KG1 (cell line): ENCODE measurements at places on chromosomes 5 and 9.

DNA sequence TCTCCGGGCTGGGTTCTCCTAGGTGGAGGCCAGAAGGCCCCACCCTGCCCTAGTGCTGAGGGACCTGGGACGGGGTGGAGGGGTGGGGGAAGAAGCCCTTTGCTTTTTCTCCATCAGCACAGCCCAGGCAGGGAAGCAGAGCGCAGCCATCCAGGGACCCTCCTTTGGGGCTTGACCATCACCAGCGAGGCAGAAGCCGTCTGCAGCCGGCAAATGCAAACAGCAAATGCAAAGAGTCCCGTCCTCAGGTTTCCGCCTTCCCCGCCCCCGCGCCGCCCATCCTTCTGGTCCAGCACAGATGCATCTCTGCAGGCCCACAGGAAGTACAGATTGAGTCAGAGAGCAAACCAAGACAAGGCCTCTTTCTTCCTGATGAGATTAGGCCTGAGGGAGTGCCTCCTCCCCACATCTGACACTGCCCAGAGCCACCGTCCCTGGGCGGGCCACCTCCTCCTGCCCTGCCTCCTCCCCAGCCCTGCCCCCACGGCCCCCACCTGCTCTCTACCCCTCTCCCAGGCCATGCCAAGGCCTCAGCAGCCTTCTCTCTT is 23.4 kb downstream of the CORO2A start:
- DNase-seq: no peak

DNA sequence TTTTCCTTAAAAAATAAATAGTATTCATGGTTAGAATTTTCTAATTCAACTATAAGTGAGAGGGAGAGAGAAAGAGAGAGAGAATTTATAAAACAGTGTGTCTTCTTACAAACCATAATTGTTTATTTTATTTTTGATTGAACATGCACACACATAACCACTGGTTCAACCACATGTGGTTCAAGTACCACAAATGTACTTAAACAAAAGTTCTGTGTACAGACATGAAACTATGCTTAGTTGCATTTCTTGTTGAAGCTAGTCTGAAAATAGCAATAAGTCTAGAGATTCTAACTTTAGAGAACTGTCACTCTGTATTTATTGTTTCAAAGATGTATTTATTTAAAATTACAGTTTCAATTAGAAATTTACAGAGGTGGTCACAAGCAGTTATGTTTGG is 130.6 kb upstream of the PDE4D start:
- no peak for DNase-seq

GRCh38 chr5:108564441-108564840 is 182.5 kb upstream of the FBXL17 start:
- no peak for DNase-seq

DNA sequence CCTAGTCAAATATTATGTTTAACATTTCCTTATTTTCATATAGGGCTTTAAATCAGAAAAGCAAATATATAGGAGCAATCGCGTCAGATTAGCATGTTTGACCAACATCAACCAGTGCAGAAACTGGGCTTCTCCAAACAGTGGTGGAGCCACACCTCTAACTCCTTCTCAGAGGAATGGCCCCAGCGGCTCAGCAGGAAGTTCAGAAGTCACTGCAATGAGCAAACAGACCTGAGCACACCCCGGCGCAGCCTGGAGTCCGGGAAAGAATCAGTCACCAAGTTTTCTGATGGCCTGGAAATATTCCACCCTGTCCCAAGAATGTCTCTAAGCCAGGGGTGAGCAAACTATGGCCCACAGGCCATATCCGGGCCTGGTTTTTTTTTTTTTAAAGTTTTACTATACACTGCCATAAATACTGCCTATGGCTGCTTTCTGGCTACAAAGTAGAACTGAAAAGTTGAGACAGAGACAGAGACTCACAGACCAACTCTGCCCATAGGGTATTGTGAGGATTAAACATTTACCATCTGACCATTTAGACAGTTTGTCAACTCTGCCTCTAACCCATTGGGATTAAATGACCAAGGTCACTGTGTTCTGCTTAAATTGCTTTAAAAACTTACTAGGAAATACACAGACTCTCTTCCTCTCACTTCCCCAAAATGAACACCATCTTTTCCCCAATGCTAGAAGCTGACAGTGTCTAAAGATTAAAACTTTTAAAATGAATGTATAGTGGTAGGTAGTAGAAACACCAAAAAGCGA is 5.4 kb downstream of the GOLM1 start:
- no peak for DNase-seq

- no peak for DNase-seq
Measured at GRCh38 chr5:34740389-34740806, 84.3 kb downstream of the RAI14 start.

GRCh38 chr5:37552770-37553719 is 173.9 kb downstream of the WDR70 start:
- peak; percentile 68 for DNase-seq

DNA sequence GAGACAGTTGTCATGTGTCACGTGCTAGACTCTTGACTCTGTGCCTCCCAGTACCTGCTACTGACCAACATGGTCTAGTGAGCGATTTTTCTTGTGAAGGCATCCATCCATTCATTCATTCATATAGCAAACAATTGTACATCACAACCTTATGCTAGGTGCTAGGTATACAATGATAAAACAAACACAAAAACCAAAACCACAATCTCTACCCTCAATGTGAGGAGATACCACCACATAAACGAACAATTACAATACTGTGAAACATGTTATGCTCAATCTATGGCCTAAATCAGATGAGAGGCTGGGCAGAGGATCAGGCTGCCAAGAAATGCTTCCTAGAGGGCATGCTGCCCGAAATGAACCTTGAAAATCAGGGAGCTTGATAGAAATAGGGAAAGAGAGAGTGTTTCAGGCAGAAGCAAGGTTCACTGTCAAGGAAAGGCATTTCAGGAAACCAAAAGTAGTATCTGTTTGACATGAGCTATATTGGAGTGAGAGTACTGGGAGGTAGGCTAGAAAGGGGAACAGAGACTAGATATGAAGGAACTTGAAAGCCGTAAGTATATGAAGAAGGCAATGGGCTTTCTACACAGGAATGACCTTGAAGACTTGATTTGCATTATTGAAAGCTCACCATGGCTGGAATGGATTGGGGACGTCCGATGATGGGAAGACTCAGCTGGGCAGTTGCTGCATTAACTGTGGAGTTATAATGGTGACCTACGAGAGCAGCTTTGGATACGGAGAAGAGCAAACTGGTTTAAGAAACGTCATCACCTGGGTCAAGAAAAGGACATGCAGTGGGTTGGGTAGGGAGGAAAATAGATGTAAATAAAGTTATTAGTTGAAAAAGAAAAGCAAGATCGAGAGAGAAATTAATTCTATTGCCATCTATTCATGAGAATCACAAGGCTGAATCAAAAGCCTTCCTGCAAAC is 90.1 kb downstream of the THBS4 start:
- DNase-seq: no peak

- no peak for DNase-seq
Measured at GRCh38 chr9:4553951-4554381, 63.7 kb downstream of the SLC1A1 start.

- no peak for DNase-seq
Measured at GRCh38 chr9:136010615-136011361, 49.6 kb upstream of the UBAC1 start.

DNA sequence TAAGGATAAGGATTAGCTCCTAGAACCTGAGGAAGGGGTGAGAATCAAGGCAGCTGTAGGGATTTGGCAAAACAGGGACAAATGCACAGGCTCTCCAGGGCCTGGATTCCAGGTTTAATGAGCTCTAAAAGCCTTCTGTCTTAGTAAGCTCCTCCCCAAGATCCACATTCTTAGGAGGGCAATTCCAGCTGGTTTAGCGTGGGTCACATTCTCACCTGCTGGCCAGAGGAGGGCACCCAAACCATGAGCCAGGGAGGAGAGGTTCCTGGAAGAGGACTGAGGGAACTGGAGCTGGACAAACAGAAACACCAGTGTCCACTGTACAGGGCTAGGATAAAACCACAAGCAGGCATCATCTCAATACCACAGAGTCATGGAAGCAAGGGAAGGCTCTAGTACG is 480.0 kb downstream of the CCDC171 start:
- DNase-seq: no peak

GRCh38 chr9:133520121-133520835 is 4.5 kb downstream of the MYMK start:
- no peak for DNase-seq

- no peak for DNase-seq
Measured at GRCh38 chr9:138052635-138053320, 175.2 kb downstream of the CACNA1B start.

DNA sequence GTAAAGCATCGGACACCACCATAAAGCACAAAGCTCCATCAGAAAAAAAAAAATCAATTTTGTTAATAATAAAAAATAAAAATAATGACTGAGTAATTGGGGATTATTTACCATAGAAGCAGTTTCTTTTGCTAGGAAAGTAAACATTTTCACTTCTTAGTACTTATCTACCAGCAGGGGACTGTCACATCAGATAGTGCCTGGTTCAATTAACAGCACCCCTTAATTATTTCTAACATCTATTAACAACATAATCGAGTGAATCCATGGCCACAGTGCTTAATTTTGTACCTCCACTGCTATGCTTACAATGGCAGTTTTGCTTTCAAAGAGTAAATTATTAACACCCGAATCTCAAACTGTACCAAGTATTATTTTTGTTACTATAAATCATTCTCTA is 221.7 kb downstream of the SMARCA2 start:
- no peak for DNase-seq

GRCh38 chr9:89756891-89757537 is 152.2 kb downstream of the GADD45G start:
- no peak for DNase-seq

GRCh38 chr9:109319626-109320241 is 1.1 kb downstream of the EPB41L4B start:
- no peak for DNase-seq

- DNase-seq: no peak
Measured at GRCh38 chr9:134712926-134713325, 71.3 kb downstream of the COL5A1 start.

DNA sequence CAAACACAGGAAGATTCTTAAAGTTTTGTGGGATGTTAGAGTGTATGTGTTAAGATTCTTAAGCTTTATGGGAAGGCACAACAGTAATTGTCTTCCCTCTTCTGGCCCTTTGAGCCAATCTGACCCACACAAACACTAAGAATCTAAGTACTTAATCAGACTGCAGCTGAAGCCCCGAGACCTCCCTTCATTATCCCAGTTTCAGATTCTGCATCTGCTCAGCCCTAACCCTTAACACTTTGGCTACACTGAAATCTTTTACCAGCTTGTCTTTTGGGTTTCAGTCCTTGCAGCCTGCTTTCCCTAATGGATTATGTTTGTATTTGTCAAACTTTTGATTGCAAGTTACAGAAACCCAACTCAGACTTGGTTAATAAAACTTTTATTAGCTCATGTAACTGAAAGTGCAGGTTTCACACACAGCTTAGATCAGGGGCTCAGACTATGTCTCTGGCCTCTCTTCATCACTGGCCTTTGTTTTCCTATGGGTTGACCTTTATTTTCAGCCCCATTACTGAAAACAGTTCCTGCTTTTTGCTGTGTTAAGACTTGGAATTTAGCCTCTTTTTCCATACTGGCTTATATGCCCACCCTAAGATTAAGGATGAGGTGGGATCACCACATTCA is 71.5 kb downstream of the COX7C start:
- no peak for DNase-seq

DNA sequence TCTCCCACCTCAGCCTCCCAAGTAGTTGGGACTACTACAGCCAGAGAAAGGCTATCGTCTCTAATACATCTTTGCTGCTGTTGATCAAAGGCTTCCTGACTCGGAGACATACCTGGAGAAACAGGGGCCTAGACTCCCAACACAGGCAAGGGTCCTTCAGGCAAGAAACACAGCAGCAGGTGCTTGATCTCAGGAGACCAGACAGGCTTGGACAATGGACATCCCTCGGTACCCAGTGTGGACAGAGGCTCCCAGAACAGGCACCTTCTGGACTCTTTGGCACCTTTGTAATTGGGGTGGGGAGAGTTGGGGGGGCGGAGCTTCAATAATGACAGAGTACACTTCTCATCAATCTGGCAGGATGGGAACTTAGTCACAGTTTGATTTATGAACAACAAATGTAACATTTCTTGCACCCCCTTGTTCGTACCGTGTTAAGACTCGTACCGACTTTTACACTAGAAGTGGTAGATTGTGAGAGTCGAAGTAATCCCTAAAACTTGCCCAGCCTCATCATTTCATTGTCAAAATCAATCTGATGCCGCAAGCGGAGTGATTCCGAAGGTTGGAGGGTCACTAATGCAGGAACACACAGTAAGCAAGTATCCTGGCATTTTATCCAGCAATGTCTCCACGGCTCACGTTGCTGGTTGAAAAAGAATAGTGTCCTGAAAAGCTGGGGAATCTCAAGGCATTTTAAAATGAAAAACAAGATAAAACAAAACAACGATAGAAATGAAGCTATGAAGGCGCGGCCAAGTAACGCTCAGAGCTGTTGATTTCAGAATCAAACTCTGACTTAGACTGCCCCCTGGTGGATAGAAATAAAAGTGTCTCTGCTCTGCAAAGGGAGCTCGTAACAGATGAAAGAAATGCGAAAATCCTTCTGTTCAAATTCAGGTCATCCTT is 46.4 kb upstream of the STK32A start:
- peak; percentile 22 for DNase-seq

- DNase-seq: no peak
Measured at GRCh38 chr9:136488247-136489214, 5.7 kb upstream of the SEC16A start.

DNA sequence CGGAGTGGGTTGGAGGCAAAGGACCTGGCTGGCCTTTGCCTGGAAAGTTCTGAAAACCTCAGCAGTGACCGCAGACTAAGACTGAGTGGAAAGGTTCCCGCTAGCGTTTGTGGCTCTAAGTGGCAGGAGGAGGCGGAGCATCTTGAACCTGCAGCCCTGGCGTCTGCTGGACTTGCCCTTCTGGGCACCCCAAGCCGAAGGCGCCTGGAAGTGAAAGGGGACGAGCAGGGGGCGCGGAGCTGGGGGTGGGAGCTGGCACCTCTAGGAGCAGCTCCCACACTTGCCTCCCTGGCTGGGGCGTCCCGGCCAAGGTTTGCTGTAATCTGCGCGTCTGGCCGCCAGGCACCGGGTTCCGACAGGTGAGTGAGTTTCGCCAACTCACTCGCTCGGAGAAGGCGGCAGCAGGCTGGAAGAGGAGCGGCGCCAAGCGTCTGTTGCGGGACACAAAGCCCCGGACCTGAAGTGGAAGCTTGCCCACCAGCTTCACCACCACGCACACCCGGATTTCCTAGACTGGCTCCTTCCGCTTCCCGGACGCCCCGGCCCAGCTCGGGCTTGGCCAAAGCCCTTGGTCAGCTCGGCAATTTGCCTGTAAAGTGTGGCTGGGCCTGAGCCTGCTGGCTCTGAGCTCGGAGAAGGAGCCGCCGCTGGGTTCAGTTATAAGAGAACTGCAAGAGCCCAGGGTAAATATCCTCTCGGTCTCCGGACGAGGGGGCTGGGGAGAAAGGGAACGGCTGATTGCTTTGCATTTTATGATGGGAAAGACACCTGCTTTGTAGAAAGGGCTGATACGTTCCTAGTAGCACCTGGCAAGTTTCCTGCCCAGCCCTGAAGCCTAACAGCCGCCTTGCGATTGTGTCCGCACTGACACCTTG is at the start of gene GNA14:
GNA14 (minus strand) TSS at position 89 of the 875 bp plus-strand sequence. CDS start 529 bp downstream, outside the sequence.
- no peak for DNase-seq

DNA sequence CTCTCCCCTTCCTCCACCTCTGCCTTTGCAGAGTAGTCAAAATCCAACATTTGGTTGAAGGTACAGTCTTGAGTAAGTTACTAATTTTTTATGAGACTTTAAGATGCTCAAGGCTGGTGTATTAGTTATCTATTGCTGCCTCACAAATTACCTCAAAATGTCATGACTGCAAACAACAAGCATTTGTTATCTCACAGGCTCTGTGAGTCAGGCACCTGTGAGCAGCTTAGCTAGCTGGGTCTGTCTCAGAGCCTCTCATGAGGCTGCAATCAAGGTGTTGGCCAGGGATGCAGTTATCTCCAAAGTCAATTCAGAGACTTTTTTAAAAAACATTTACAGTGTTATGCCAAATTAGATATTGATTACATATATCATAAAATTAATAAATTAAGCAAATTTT is 371.3 kb upstream of the RGMB start:
- no peak for DNase-seq
